Activated CD4-positive, alpha-beta T cell treated with anti-CD3 and anti-CD28 coated beads, Interleukin-2, Interleukin-4, amounts not matched to agents 100 ng/mL and 50 ng/mL, durations not matched to agents 16 hours and 8 hours (primary cell): ENCODE measurements at places on chromosomes 7 and 10.

GRCh38 chr10:49612513-49613164 is 1.2 kb upstream of the CHAT start:
- peak; percentile 8 for DNase-seq

- no peak for DNase-seq
Measured at GRCh38 chr10:36647540-36647939, 477.9 kb upstream of the ANKRD30A start.

GRCh38 chr10:12107781-12108180 is 21.7 kb upstream of the SEC61A2 start:
- DNase-seq = no peak

DNA sequence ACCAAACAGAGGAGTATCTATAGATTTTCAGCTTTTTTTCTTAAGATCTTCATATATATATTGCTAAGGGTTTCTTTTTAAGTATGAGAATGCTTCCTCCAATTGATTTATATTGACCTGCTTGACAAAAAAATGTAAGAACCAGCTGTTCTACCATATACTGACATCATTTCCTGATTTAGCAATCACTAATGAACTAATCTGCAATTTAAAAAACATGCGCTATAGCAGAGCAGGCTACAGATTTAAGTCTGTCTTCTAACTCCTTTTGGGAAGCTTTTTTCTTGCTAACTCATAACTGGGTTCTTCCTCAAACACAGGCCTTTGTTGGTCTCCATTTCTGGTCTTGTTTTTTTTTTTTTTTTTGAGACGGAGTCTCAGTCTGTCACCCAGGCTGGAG is 33.2 kb downstream of the ABCC2 start:
- no peak for DNase-seq

DNA sequence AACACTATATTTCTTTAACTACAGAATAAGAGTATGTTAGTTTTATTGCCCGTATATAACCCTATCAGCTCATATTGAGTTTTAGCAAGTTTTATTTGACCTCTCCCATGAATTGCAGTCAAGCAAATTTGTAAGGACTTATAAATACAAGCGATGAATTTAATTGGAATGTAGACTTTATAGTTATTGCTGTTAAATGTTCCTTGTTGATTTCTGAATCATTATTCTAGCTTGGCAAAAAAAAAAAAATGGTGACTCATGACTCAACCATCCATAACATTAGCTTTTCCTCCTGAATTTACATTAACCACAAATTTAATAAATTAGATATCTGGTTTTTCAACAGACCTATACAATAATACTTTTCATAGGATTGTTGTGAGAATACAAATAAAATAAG is 334.0 kb upstream of the LRRTM3 start:
- no peak for DNase-seq

- DNase-seq = no peak
Measured at GRCh38 chr7:111384065-111384891, 178.0 kb downstream of the IMMP2L start.

GRCh38 chr7:101556453-101556968 is 72.6 kb downstream of the MYL10 start:
- DNase-seq = no peak

DNA sequence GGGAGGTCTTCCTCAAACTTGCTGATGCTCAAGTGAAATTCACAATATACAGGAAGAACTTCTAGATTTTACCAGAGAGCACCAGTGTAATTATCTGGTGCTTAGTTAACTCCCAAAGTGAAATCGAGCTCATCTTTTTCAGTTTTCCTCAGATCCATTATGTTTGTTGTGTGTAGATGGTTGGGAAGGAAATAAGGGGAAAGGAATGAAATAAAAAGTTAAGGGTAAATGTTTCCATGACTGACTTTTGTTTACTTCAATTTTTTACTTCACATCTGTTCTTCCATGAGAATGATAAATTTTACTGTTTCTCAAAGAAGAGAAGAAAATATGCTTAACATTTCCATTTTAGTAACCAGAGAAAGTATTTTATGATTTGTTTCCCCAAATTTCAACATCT is 21.3 kb downstream of the FAM107B start:
- DNase-seq = no peak

GRCh38 chr10:30675791-30676718 is 46.5 kb upstream of the LYZL2 start:
- DNase-seq = no peak

- no peak for DNase-seq
Measured at GRCh38 chr10:97399843-97400545, 1.1 kb downstream of the RRP12 start.

DNA sequence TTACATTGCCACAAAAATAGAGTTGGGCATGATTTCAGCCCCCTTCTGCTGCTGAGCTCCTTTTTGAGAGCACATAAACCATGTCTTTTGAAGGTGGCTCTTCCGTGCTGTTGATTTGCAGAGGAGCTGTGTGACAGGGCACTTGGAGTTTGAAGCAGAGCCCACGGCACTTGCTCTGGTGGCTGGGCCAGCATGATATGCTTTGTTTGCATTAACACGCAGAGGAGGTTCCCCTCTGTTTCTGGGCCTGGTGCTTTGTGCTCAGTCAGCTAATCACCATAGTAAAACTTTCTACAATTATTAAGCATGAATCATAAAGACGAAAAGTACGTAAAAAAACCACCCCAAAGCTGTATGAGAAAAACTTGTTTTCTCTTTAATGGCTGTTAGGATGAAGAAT is 40.1 kb downstream of the RBM33 start:
- no peak for DNase-seq
